Hippocampal formation (tissue), 2 donors: ENCODE measurements at places on chromosomes 3 and 15.

DNA sequence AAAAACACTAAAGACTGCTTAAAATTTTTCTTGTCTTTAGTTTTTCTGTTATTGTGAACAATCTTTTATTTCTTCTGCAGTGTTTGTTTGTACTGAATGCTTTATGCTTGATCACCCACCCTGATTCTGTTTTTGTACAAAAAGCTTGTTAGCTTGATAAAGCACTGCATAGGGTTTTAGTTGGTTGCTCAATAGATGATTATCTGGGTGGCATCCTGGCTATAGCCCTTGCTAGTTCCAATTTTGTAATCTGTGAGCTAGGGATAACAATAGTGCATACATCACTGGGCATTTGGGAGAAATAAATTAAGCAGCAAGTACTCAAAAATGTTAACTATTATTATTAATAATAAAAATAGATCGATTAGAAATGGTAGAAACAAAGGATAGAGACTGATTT lies 102.3 kb downstream of the ZPLD1 start:
- DNase-seq = no peak

- DNase-seq = no peak
Measured at GRCh38 chr3:9441501-9442221, 44.2 kb downstream of the SETD5 start.

DNA sequence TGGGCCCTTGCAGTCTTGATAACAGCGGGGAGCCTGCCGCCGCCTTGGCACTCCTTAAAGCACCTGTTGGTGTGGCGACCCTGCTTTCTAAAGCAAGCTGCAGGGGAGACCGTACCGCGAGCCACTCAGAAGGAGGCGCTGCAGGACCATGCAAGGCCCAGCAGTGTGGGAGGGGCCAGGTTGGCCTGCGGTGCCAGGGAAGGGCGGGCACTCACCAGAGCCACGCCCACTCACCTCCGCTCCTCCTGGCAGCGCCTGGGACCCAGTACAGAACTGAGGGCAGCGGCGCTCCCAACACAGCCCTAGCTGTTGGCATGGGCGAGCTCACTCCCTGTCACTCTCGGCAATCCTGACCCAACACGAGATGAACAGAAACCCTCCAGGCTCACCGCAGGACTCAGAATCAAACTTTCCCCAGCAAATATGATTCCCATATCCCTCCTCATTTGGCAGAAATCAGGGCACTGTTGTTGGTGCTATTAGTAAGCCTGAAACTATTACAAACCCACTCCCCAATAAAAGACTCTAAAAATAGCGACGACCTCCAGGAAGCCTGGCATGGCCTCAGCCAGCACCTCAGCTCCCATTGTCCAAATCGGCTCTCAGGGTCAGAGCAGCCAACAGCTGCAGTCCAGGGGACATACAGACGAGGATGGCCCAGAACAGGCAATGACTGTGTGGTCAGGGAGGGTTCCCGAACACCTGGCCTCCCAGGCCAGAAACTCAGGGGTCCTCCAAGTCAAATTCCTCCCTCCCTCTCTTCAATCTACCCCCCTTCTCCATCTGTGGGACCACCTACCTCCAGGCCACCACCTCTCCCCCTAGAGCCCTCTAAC lies 77.2 kb downstream of the TBC1D2B start:
- peak; percentile 36 for DNase-seq

DNA sequence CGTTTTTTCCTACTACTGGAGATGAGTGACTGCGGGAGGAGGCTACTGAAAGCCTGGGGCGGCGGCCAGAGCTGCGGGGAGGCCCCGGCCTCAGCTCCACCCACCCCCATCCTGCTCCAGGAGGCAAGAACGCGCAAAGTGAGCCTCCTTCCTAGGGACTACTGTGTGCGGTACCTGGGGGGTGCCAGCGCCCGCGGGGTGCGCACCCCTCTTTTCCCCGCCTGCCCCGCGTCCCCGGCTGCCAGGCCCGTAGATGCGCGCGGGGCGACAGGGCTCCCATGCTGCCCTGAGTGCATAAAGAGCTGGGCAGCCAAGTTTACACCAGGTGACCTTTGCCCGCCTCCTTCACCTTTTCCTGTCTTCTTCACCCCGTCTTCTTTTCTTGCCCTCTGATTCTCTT lies 2.5 kb upstream of the USF3 start:
- no peak for DNase-seq

DNA sequence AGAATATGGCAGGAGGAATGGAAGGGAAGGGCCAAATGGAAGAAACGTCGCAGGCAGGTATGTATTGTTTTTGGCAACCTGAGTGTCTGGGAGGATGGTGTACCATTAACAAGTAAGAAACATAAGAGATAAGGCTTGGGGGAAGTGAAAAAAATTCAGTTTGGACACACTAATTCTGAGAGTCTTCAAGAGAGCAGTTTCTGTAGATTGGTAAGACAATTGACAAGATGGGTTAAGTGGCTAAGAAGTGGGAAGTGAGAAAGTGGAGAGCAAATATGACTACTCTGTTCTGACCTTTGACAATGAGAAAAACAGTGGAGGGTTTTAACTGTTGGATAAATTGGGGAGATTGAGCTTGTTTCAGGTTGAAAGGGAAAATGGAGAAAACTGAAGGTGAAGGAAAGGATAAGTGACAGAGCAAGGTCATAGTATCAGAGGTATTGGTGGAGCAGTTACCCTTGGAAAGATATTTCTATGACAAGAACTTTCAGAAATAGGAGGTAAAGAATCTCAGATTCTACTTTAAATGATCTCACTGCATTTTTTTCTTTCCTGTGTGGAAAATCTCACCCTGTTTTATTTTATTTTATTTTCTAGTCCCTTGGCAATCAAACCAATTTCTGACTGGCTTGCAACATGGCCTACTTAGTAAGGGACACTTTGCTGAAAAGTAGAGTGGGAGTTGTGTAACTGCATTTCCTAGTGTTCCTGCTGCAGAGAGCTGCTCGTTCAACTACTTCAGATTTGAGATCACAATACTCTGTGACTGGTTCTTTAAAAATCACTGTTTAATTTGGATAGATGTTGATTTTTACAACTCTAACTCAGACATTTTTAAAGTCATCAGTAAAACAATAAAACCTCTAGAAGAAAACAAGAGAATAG lies 23.1 kb upstream of the GABPB1 start:
- no peak for DNase-seq

DNA sequence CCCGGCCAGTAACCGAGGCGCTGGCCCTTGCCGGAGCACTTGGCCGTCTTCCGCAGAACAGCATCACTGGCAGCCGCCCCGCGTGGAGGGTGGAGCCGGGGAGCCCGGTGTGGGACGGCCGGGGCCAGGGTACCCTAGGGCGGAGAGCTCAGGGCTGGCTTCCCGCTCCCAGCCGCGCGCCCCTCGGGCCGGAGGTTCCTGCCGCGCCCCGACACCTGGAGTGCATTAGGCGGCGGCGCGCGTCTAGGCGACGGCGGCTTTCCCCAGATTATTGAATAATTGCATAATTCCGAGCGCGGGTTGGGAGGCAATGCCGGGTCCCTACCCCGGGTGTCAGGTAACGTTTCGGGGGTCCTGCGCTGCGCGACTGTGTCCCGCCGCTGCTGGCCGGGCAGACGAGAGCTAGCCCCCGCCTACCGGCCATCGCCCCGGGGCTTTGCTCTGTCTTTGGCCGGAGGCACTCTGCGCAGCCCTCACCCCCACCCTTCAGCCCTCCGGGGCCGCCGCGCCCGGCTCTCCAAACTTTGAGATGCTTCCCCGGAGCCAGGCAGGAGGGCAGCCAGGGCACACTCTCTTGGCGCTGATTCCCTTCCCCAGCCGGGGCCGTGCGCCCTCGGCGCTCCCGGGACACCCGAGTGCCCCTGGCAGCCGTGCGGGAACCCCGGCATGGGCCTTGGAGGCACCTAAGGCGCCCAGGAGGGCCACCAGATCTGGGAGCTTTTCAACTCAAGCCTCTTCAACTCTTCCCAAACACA lies 749 bp downstream of the ITGA11 start:
- DNase-seq = no peak

DNA sequence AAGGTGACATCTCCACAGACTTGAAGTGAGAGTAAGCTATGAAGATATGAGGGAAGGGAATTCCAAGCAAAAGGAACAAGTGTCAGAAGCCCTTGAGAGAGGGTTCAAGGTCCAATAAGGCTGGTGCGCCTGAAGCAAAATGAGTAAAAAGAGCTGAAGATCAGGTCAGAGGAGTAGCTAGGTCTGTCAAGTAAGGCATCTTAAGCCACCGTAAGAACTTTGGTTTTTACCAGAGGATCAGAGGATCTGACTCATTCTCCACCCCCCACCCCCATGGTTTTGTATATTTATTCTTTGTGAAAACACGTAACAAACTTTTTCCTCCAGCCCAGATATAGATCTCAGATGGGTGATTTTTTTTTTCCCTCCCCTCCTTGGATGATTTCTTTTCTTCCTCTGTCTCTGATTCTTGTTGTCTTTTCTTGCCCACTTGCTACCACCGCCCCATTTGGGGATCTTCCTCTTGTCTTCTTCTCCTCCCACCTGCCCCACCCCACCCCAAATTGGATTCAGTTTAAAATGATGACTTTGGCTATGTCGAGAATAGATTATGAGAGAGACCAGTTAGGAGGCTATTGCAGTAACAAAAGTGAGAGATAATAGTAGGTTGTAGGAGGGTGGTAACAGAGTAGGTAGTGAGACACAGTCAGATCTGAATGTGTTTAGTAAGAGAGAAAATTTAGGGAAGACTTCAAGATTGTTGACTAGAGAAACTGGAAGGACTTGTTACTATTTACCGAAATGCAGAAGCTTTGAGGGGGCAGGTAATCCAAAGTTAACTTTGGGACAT lies 6.1 kb downstream of the TRMT10C start:
- no peak for DNase-seq

- no peak for DNase-seq
Measured at GRCh38 chr3:52299879-52300611, 12.4 kb downstream of the GLYCTK start.
